Adipocyte (in vitro differentiated cells): ENCODE measurements at places on chromosomes 5 and 9.

- DNase-seq, result no peak
Observed at GRCh38 chr5:67969631-67970030, 245.9 kb upstream of the PIK3R1 start.

DNA sequence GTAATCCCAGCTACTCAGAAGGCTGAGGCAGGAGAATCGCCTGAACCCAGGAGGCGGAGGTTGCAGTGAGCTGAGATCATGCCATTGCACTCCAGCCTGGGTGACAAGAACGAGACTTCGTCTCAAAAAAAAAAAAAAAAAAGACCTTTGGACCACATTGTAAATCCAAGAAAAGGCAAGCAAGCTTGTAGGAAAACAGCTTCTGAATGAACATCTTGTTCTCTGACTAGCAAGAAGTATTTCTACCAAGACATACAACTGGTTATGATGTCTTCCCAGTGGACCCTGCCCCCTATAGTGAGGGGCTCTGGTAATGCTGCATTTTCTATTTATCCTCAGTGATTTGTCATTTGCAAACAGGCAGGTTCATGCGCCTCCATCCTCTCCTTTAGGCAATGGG is 4.5 kb upstream of the EIF4EBP3 start:
- no peak for DNase-seq

GRCh38 chr9:117073539-117074341 is 341.1 kb downstream of the ASTN2 start:
- no peak for DNase-seq

GRCh38 chr5:14109041-14109747 is 33.9 kb upstream of the TRIO start:
- DNase-seq, result peak; percentile 37

- DNase-seq, result no peak
Observed at GRCh38 chr9:114953046-114953445, 22.7 kb upstream of the TNFSF8 start.

- DNase-seq, result peak; percentile 70
Observed at GRCh38 chr9:130186839-130187522, 14.8 kb downstream of the NCS1 start.

GRCh38 chr9:14538526-14538925 is 154.7 kb downstream of the ZDHHC21 start:
- DNase-seq, result no peak

DNA sequence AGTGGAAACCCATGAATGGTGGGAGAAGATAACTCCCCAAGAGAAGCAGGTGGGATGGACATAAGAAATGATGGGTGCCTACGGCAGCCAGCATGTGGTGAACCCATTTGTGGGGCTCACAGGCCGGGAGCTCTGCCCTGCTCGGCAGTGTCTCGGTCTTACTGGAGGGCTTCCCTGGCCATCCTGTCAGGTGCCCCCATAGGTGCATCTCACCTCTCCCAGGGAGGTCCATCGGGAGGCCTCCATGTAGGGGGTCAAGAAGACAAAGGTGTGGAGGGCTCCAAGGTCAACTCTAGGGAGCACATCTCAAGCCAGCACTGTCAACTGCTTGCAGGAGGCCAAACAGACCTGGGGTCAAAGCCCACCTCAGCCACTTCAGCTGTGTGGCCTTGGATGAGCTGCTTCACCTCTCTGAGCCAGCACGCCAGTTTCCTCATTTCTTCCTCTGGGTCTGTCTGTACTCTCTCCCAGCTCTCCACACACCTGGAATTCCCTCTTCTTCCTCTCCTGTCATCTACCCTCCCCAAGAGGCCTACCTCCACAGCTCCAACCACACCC is 10.5 kb upstream of the ADGRD2 start:
- DNase-seq, result no peak

GRCh38 chr9:127336506-127337352 is 60.2 kb upstream of the SLC2A8 start:
- DNase-seq, result peak; percentile 97

- DNase-seq, result no peak
Observed at GRCh38 chr5:115381911-115382662, 85.6 kb upstream of the CCDC112 start.

DNA sequence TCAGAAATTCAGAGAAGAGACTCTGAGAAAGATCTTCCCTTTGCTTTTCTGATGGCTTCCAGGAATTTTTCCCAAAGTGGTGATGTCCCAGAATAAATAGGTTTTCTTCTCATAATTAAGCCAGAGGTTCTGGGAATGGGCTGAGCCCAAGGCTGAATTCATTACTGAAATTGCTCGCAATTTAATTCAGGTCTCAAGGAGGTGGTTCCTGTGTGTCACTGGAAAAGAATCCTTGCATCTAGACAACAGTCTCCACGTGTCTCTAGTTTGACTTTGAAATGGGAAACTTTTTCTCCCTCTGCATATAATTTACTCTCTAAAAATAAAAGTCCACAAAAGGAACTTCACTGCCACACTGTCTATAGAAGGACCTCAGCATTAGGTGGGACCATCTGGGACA is 27.8 kb upstream of the STX17 start:
- DNase-seq, result peak; percentile 32

DNA sequence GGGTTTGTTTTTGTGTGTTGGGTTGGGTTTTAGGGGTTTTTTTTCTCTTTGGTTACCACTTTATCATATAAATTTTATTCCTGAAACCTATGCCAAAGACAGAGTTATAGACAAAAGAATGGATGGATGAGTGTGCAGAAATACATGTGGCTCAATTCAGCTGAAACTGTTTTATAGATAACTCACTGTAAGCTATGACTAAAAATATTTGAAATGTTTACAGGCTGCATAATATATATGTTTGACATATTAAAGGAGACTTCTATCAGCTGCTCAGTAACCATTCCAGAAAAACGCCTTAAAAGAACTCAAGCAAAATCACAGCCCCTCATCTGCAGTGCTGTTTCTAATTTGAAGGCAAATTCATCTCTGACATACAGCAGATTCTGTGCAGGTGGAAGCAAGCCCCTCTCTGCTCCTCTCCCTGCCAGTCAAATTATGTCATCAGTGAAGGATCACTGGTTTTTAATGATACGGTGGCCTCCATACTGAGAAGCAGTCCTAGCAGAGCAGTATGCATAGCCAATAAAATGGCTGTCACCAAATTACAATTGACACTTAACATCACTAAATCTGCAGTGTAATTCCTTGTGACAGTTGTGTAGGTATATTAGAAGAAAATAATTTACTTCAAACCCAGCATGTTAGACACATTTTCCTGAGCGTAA is 301.6 kb downstream of the NR2F1-AS1 start:
- DNase-seq, result peak; percentile 19

DNA sequence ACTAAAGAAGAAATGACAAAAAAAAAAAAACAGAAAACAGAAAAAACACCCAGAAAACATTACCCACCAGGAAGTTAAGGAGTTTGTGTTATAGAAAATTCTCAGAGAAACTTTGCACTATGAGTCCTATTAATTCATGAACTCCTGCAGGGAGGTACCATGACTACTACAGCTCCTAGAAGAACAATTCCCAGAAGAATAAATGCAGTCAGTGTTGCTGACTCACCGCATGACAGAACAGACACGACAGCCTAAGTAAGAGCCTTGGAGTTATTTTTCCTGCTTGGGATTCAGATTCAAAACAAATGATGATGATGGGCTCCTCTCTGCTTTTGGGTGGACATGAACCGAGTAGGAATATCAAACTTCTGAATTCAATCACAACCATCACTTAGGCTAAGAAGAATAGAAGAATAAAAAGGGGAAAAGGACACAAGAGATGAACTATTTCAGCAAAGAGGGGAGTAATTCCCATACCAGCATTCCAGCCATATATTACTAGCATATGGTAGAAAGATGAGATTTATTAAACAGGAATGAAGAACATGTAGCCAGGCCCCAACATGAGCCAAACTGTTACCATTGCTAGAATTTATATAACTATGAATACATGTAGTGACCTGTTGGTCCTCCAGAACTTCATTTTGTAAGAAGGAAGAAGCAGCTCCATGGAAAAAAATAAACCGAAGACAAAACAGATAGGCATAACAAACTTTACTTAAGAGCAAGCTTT is 209.6 kb upstream of the PDE4D start:
- DNase-seq, result peak; percentile 77

GRCh38 chr5:62152394-62153087 is 153.5 kb upstream of the KIF2A start:
- no peak for DNase-seq

DNA sequence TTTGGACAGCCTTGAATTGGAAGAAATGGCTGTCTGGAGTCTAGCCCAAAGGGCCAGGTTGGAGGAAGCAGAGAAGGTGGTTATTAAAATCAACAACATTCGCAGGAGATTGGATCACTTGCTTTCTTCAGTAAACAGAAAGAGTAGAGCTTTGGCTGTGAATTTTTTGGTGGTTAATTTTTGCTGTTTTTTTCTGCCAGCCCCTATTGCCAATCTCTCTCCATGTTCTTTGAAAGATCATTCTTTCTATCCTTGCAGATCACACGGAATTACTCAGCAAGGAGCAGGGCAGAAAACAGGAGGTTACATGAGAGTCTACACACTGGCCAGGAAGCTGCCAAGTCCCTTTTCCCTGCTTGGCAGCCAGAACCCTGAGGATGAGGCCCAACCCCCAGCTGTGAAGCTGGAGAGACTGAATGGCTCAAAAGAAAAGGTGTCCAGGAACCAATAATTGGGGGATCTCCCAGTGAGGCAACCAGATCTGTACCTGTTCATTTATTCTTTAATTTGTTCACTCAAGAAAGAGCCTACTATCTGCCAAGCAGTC is 13.0 kb downstream of the GLRX start:
- no peak for DNase-seq

DNA sequence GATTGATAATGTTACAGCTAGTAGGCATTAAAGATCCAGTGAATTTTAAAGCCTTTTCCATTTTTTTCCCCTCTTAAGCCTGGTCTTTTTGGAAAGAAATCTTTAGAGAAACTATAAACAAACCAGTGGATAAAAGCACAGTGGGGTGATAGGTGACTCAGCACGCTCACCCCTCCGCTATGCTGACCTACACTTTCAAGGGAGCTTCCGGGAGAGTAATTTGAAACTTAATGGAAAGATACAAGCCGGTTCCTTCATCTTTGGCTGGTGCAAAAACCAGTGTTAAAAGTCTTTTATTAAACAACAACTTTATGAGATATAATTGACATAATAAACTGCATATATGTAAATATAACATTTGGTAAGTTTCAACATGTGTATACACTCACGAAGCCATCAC is 27.0 kb upstream of the ALDOB start:
- peak; percentile 64 for DNase-seq
